ENCODE measurements at places on chromosomes 16 and 17.
A peak's percentile ranks its signal among the peaks of the same experiment; 100 is the strongest.

- DNase-seq = peak; percentile 78
These were observed 20.8 kb downstream of the DCUN1D3 start for GRCh38 chr16:20879175-20880040.

- no peak for DNase-seq
These were observed 67.0 kb downstream of the PRMT7 start for GRCh38 chr16:68377667-68378393.

- no peak for DNase-seq
These were observed 5.4 kb downstream of the NXPH3 start for GRCh38 chr17:49580981-49581647.

DNA sequence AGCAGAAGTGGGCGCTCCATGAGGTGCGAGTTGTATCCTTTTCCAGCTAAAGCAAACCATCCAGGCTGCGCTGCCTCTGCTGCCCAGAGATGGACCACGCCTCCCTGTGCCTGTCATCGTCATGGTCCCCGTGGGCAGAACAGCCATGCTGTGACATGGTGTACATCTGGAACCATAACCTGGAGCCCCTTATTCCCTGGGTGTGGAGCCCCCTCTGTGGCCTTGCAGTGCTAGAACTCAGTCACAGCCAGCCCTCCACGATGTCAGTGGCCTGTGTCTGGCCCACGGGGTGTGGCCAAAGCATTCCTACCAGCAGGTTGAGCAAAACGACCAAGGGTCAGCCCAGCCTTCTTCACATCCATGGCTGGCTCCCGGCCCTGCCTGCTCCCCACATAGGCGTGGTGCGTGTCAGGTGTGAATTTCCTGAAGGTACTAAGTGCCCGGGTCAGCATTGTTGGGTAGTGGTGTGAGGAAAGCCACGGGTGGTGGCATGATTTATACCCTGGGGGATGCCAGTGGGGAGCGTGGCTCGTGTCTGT is 22.7 kb upstream of the JPT2 start:
- no peak for DNase-seq

DNA sequence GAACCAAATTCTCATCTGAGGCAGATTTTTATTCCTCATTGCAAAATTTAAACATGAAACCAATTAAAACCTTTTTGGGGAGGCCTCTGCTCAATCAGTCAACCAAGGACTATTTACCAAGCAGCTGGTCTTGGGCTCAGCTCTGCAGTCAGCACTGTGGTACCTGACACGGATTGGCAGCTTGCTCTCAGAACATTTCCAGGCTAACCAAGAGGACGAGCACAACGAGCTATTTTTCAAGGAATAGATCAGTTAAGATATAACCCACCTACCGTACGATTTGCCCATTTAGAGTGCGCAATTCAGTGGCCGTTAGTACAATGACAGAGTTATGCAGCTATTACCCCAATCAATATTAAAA is 26.4 kb upstream of the KLHDC4 start:
- DNase-seq = no peak

- DNase-seq = no peak
These were observed 186.0 kb upstream of the FOXF1 start for GRCh38 chr16:86324320-86324719.

DNA sequence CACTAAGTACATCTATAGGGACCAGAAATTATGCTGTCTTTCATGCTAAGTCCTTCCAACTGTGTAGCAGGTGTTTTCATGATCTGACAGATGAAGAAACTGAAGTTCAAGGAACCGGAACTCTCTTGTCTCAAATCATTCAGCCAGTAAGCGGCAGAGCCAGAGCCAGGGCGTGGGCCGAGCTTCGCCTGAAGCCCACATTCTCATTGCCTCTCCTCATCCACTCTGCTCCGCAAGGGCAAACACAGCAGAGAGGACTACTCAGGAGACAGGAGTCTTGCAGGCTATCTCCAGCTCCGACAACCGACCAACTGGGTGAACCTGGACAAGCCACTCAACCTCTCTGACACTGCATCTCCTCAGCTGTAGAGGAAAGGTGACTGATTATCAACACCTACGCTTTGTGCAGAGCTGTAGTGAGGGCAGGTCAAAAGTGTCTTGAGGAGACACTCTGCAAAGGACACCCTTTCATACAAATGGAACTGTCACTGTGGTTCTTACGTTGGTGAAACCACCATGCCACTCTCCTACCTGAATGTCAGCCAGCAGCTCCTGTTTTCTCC is 72.9 kb downstream of the CYTH1 start:
- peak; percentile 94 for DNase-seq

GRCh38 chr17:81387100-81388090 is 7.9 kb upstream of the BAHCC1 start:
- DNase-seq = peak; percentile 18

- no peak for DNase-seq
These were observed at the start of gene TM4SF5 for GRCh38 chr17:4771519-4772234. TSS of gene TM4SF5 (plus strand) at chr17:4771886. CDS start at chr17:4771923, 37 bp downstream.

- no peak for DNase-seq
These were observed 1.3 kb upstream of the HELZ start for GRCh38 chr17:67246403-67246652.

GRCh38 chr16:17607609-17608008 is 136.8 kb upstream of the XYLT1 start:
- DNase-seq = no peak

GRCh38 chr17:61699032-61699431 is 108.0 kb upstream of the NACA2 start:
- no peak for DNase-seq

- DNase-seq = no peak
These were observed 80.2 kb upstream of the DOC2B start for GRCh38 chr17:261635-262034.

- no peak for DNase-seq
These were observed 2.4 kb upstream of the RBFOX3 start for GRCh38 chr17:79613195-79613772.

- DNase-seq = no peak
These were observed 9.6 kb upstream of the METTL16 start for GRCh38 chr17:2521257-2521656.

DNA sequence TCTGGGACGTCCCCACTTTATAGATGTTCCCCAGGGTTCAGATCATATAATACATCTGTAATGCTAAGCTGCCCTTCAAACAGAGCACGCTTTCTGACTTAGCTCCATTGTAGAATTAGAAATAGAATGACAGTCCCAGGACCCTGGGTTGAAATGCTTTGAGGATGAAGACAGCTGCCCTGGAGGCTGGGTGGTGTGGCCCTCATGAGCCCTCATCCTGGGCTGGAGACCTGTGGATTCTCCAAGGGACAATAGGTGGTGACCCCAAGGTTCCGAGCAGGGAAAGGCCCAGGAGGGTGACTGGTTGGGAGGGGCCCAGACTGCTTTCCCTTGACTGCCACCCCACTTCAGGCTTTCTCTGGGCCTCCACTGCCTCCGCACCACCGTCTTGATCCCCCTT is 59.0 kb downstream of the CRISPLD2 start:
- no peak for DNase-seq

DNA sequence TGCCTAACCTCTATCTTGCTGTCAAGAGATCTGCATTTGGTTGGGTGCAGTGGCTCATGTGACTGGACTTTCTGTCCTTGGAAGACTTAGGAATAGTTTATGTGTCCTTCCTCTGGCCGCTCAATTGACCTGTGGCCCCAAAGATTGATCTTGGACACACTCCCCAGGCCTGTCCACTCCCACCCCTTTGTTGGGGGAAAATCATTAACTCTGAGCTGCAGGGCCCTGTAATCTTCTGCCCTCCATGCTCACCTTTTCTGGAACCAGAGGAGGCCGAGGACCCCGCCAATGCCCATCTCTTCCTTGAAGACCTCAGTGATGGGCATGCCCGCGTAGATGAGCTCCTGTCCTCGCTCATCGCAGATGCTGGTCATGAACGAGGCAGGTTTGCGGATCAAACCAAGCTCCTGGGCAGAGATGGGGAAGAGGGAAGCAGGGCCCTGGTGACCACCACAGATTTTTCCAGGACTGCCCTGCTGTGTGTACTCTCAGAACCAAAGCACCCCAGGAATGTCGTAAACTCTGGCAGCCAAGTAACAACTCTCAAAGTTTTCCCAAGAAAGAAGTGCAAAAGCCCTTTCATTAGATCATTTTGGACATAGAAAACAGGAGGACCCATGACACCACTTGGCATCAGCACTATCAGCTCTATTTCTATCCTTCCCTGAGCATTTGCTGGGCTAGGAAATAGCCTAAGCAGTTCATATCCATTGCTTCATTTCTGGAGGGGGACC is 8.5 kb upstream of the KLHL11 start:
- DNase-seq = no peak

DNA sequence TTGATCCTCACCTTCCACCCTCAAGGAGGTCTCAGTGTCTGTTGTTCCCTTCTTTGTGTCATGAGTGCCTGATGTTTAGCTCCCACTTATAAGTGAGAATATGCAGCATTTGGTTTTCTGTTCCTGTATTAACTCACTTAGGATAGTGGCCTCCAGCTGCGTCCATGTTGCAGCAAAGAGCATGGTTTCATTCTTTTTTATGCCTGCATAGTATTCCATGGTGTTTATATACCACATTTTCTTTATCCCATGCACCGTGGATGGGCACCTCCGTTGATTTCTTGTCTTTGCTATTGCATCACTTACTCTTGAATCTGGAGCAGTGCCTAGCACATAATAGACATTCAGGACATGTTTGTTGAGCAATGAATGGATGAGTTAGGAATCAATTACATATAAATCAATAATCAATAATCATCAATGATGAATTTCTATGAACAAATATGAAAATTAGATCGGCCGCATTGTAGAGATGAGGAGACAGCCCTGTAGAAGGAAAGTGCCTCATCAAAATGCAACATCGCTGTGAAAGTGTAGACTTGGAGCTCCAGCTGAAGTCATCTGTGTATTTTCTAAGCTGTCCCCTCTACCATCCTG is 129.5 kb downstream of the PRKCB start:
- DNase-seq = no peak

GRCh38 chr16:5073279-5073629 is 1.6 kb downstream of the ALG1 start:
- no peak for DNase-seq

DNA sequence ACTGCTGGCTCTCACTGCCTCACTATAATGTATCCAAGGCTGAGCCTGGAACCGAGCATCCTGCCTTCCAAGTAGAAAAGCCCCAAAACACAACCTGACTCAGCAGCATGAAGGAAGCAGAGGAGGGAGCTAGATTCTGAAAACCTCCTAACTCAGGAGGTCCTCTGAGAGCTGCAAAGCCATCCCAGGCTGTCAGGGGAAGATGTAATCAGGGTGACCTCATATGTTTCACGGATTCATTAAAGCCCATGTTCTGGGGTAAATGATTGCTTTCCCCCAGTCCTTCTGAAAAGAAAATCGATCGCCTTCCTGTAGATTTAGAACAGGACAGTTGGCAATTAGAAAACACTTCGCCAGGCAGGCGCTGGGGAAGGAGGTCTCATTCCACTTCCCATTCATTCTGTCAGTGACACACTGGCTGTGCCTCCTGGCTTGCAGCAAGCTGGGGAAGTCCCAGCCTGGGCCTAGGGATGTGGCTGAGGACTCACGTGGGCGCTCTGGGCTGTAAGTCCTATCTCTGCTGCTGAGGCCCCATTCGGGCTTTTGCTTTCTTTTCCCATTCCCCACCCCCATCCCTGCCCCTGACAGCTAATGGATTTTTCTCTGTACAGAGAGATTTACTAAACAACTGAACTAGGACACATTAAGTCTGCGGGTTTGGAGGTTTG is 75.7 kb upstream of the TMEM132E start:
- DNase-seq = peak; percentile 50

DNA sequence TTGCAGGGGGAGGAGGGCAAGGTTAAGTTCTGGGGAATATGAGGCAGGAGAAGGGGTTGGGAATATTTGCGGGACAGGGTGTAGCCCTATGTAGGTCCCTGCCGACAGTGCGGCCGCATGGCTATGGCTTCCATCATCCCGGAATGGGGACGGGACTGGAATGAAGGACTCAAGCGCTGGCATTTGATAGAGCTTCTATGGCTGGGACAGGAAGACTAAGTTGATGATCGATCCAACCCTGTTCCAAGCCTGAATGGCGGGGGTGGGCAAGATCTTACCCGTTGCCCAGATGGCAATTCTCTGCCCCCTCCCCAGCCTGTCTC is 47.1 kb downstream of the SRCIN1 start:
- no peak for DNase-seq

DNA sequence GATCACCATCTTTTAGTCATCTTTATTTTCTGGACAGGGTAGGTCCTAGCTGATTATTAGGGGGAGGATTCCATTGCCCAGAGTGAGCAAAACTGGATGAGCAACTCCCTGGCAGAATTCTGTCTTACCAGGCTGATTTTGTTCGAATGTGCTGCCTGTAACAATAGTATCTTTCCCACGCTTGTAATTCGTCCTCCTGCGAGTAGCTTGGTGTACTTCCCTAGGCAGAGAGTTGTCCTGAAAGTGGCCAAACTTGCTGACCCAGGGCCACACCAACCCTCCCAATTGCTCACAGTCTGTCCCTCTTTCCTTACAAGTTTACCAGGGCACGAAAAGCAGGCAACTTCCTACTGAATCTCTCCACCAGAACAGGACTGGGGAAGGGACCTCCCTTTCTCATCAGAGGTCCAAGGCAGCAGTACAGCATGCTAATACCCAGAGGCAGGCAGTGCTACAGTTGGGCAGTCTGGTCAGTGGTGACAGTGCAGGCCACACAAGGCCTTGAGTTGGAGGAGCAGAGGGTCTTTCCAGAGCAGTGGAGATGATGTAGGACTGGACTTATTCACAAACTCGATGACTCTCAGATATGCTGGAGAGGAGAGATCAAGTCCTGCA is 67.8 kb upstream of the NLK start:
- DNase-seq = no peak

DNA sequence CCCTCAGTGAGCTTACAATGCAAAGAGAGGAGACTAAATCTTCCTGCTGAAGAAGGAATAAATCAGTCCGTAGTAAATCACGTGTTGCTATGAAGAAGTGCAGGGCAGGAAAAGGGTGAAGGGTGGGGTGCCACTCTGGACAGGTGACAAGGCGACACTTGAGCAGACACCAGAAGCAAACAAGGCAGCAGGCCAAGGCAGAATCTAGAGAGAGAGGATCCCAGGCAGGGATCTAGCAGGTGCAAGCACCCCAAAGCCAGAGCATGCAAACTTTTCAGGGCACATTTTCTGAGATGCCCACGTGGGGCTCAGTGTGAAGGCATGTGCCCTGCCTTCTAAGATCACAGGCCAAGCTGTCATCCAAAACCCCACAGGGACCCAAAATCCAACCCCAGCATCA is 193.3 kb downstream of the ZNF423 start:
- no peak for DNase-seq

- DNase-seq = no peak
These were observed 29.8 kb downstream of the WSB1 start for GRCh38 chr17:27323538-27324215.

DNA sequence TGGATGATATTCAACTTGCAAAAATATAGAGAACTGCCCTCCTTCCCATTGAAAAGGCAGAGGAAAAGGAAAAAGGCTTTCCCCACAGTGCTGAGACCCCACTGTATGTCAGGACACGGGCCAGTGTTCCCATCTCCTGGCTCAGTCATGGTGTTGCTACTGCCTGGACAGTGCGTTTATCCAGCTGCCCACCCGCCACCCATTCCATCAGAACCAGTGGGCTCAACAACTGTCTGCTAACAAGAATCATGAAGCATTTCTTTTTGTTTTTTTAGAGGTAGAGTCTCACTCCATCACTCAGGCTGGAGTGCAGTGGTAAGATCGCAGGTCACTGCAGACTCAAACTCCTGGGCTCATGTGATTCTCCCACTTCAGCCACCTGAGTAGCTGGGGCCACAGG is 11.3 kb downstream of the FBXO31 start:
- no peak for DNase-seq

GRCh38 chr17:4982305-4982704 is 5.2 kb downstream of the CAMTA2 start:
- no peak for DNase-seq

GRCh38 chr17:73835605-73836004 is 191.4 kb upstream of the SDK2 start:
- DNase-seq = no peak

- DNase-seq = no peak
These were observed 3.6 kb downstream of the MAPK7 start for GRCh38 chr17:19381741-19382444.

Measured in GM12865 (cell line).